ENCODE measurements at places on chromosomes 5 and 9.
A peak's percentile ranks its signal among the peaks of the same experiment; 100 is the strongest.

DNA sequence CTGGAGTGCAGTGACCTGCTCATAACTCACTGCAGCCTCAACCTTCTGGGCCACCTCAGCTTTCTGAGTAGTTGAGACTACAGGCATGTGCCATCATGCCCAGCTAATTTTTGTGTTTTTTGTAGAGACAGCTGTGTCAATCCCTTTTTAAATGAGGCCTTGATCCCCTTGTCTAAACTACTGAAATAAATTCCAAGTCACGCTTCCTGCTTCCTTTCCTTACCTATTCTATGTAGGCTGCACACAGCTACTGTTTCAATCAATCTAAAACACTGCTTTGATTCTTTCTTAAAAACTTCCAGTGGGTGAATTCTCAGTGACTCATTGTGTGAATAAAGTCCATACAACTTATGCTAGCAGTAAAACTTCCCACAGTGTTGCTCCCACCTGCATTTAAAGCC is 2.9 kb upstream of the C7 start:
- DNase-seq = no peak

DNA sequence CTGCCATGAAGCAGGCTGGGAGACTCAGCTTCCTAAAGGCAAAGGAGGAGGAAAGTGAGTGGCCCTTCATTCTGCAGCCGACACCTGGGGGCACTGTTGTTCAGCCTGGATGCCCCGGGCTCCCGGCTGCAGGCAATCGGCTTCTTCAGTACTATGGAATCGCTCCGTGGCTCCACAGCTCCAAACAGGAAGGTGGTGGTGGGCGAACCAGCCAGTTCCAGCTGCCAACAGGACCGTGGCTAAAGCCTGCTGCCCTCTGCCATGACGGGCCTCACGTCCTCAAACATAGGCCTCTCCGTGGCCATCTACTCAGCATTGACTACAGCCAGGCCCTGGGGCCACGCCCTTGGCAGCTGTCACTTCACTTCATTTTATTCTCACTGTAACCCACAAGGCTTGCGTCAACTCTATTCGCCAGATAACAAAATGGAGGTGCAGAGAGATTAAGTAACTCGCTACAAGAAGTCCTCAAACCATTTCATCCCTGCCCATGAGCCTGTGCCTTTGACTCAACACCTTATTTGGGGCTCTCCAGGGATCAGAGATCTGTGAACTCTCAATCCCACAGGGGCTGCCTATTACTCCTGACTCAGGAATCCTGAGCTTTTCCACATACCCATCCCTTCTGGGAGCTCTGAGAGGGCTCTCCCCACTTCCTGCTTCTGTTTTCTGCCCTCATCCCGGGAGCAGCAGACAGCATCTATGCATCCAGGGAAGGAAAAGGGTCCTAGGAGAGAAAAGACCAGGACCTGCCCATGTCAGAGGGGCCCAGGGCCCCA is 38.0 kb downstream of the PAX5 start:
- peak; percentile 37 for DNase-seq

- no peak for DNase-seq
These were observed 31.1 kb downstream of the PAEP start for GRCh38 chr9:135592625-135593024.

- no peak for DNase-seq
These were observed 108.3 kb upstream of the GNA14 start for GRCh38 chr9:77756449-77756848.

GRCh38 chr5:177446200-177447065 is at the start of gene PRR7:
Gene PRR7 (plus strand): TSS chr5:177446814. CDS start chr5:177455068, 8,254 bp downstream.
- no peak for DNase-seq

All from NCI-H524 treated with DMSO at 0.1 percent for 48 hours (cell line).